Activated B cell treated with CpG ODN at 0.5 μM for 24 hours (primary cell): ENCODE measurements at places on chromosomes 4 and X. TPM values are rescaled to one million over a fixed set of nuclear protein-coding genes. Genes with fewer than 3 reads are reported as not detected.

DNA sequence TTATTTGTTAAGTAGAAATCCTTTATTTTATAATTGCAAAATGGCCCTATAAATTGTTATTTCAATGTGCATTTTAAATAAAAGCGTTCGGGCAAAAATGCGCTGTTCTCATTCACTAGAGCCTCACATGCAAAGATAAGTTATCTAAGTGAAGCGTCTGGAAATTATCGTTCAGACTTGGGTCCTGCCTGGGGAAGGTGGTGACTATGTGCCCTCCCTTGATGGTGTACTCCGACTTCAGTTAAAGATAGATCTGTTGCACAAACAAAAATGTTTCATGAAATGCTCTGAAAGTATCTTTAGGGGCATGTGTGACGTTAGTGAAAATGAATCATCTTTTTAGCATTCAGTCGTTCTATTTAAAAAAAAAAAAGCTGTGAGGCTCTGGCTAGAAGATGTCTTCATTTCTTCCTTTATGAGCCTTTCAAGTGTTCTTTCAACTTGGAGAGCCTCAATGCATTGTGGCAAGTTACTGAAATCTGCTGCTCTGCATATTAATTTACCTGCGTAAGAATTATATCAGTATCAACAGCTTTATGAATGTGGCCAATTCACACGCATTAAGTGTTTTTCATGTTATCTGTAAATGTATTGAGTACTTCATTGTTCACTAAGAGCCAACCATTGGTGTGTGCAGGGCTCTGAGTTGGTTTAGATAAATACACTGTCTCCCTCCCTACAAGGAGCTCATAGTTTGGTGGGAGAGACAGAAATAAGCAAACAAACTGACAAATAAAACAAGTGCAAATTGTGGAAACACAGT, 83.0 kb downstream of the AFF1 start:
- peaks cover 86% of the 10 kb centered on the region for H3K4me1 ChIP-seq
- DNase-seq = no peak
- H3K27me3 ChIP-seq = no peaks in the 10 kb centered on the region
- H3K4me3 ChIP-seq = peak overlapping the region; percentile 24

DNA sequence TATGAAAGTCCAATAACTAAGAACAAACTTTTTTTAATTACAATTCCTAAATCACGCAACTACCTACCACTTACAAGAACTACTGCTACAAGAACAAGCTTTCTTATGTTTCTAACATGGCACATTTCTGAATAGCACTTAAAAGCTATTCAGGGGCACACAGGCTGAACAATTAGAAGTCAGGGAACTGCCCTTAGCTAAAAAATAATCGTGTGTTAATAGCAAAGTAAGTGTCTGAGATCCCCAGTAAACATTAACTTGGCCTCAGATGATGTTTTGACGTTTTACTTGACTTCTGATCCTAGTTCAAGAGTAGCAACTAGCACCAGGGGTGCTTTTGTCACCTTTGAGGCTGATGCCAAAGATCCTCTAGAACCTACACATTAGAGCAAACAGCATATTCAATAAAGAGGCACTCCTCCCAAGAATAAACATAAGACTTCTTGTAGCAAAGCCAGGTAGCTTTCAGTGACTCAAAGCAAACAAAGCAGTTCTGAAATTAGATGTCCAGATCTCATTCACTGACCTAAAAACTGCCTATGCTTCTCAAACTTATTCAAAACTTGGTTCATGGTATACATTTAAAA, 16.2 kb downstream of the SPOCK3 start:
- no peaks in the 10 kb centered on the region for H3K27me3 ChIP-seq
- peaks cover 6% of the 10 kb centered on the region for H3K4me1 ChIP-seq
- no peak overlapping the region for H3K4me3 ChIP-seq

DNA sequence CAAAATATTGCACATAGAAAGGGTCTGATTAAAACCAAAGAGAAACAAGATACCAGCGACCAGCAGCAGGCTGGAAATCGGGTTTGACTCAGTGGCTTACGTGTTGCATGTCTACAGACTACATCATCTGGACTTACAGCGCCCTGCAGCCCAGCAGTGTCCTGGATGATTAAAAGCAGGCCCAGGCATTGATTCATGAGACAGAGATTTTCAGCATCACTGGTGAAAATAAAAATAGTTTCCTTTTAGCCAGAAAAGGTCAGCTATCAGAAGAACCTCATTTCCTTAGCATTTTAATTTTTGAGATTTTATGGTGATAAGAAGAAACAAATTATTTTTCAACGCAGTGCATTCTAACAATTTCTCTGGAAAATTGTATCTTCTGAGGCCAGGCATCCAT, 190.6 kb downstream of the PTTG2 start:
- H3K27ac ChIP-seq = no peak overlapping the region
- H3K4me1 ChIP-seq = peaks cover 25% of the 10 kb centered on the region
- DNase-seq = no peak
- H3K4me3 ChIP-seq = no peak overlapping the region

- DNase-seq = no peak
- H3K27me3 ChIP-seq = no peaks in the 10 kb centered on the region
- H3K4me1 ChIP-seq = peaks cover 64% of the 10 kb centered on the region
- H3K4me3 ChIP-seq = no peak overlapping the region
Measured at GRCh38 chrX:75276666-75277065, 2.8 kb downstream of the UPRT start.

DNA sequence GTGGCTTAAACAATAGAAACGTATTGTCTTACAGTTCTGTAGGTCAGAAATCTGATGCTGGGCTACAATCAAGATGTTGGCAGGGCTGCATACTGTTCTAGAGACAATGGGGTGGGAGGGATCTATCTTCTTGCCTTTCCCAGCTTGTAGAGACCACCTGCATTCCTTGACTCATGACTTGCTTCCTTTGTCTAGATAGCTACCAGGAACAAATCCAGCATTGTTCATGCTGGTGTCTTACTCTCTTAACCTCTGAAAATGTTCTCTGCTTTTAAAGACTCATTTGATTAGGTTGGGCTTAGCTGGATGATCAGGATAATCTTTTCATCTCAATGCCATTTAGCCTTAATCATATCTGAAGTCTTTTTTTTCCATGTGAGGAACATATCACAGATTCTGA, 169.0 kb downstream of the ZNF330 start:
- H3K36me3 ChIP-seq = no peaks in the 10 kb centered on the region
- no peak for DNase-seq
- no peaks in the 10 kb centered on the region for H3K27me3 ChIP-seq
- no peak overlapping the region for H3K4me3 ChIP-seq
- no peak overlapping the region for H3K27ac ChIP-seq

DNA sequence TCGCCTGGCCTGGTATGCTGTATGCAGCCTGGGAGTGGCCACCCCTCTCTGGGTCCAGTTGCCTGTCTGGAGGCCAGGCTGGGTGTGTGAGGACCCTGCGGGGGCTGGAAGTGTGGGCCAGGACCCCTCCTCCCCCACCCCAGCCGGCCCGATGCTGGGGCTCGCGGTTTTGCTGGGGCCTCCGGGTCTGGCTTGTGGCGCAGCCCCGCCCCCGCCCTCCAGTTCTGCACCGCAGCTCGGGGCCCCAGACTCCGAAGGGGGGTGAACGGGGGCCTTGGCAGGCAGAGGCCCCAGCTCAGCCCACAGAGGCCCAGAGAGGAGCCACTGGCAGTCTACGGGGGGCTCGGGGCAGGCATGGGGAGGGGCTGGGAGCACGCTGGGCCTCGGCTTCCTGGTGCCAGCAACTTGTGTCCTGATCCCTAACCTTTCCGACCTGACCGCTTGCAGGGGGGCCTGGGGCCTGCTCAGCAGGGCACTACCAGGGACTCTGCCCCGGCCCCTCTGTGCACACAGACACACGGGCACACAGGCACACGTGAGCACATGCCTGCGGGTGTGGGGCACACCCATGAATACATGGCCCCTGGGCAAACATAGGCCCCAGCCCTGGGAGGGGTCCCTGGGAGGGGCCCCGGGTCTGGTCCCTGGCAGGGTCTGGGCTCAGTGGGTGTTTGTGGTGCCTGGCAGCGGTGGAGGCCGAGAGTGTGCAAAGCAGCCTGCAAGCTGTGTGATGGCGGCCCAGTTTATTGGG, 21.4 kb upstream of the FGFR3 start:
- no peak overlapping the region for H3K4me3 ChIP-seq
- H3K27me3 ChIP-seq = peaks cover 2% of the 10 kb centered on the region
- H3K36me3 ChIP-seq = no peaks in the 10 kb centered on the region
- peaks cover 12% of the 10 kb centered on the region for H3K4me1 ChIP-seq

DNA sequence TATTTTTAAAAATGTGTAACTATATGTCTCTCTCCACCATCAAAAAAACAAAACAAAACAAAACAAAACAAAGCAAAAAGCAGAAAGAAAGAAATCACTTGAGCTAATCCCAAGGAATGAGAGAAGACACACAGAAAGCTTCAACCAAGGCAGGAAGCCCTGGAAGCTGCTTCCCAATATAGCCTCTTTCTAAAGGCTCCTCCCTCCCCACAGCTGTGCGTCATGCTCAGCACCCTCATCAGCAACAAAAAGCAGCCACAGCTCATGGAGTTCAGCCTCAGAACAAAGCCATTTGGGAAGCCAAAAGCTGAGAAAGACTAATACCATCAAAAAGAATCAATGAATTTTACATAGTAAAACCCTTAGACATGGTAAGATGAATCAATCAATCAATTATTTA, 501.6 kb upstream of the SMIM31 start:
- no peaks in the 10 kb centered on the region for H3K27me3 ChIP-seq
- no peak overlapping the region for H3K4me3 ChIP-seq
- H3K4me1 ChIP-seq = no peaks in the 10 kb centered on the region
- no peak for DNase-seq
- H3K36me3 ChIP-seq = no peaks in the 10 kb centered on the region

- H3K36me3 ChIP-seq = peaks cover 6% of the 10 kb centered on the region
- no peaks in the 10 kb centered on the region for H3K27me3 ChIP-seq
- no peak overlapping the region for H3K4me3 ChIP-seq
- H3K4me1 ChIP-seq = peaks cover 7% of the 10 kb centered on the region
Measured at GRCh38 chrX:132452911-132453550, 35.8 kb downstream of the MBNL3 start.

DNA sequence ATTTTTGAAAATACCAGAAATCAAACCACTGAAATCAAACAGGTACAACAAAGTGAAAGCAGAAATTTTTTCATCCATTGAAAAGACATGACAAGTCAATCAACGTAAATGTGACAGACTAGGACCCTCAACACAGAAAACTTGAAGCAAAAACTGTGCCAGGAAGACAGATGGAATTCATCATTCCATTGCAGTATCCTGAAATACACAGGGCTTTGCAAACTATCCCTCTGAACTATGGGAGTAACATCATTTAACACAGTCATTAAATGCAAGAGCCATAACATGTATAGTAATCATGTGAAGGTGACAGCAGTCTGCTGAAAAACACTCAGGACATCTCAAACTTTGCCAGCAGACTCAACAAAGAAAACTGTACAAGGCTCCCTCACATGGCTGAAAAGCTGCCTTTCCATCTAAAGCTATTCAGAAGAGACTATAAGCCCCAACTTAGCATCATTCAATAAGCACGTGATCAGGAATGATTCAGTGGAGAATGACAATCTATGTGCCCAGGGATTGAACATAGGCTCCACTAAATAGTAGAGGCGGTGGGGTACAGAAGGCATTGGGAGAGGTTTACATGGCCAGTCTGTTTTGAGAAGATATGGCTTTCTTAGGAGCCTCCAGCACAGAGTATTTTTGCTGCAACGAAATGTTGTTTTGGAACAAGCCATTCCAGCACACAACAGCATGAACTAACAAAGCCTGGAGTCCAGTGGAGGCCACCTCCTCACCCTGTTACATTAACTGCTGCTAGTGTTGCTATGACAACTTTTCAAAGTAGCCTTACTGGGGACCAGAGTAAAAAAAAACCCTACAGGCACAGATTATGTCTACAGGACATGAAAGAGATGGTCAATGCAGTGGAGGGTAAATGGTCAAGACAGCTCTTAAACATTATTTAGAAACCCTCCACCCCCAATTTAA, 274.5 kb upstream of the NOCT start:
- H3K4me1 ChIP-seq = no peaks in the 10 kb centered on the region
- H3K27me3 ChIP-seq = no peaks in the 10 kb centered on the region
- H3K27ac ChIP-seq = no peak overlapping the region

- no peak overlapping the region for H3K27ac ChIP-seq
- DNase-seq = no peak
- H3K36me3 ChIP-seq = no peaks in the 10 kb centered on the region
- no peaks in the 10 kb centered on the region for H3K27me3 ChIP-seq
- H3K4me3 ChIP-seq = no peak overlapping the region
Measured at GRCh38 chr4:62952366-62952765, 1456.9 kb downstream of the TECRL start.

- H3K4me1 ChIP-seq = no peaks in the 10 kb centered on the region
- DNase-seq = no peak
- no peaks in the 10 kb centered on the region for H3K36me3 ChIP-seq
- H3K27me3 ChIP-seq = no peaks in the 10 kb centered on the region
- H3K4me3 ChIP-seq = no peak overlapping the region
Measured at GRCh38 chr4:66577922-66578321, 907.6 kb upstream of the EPHA5 start.

DNA sequence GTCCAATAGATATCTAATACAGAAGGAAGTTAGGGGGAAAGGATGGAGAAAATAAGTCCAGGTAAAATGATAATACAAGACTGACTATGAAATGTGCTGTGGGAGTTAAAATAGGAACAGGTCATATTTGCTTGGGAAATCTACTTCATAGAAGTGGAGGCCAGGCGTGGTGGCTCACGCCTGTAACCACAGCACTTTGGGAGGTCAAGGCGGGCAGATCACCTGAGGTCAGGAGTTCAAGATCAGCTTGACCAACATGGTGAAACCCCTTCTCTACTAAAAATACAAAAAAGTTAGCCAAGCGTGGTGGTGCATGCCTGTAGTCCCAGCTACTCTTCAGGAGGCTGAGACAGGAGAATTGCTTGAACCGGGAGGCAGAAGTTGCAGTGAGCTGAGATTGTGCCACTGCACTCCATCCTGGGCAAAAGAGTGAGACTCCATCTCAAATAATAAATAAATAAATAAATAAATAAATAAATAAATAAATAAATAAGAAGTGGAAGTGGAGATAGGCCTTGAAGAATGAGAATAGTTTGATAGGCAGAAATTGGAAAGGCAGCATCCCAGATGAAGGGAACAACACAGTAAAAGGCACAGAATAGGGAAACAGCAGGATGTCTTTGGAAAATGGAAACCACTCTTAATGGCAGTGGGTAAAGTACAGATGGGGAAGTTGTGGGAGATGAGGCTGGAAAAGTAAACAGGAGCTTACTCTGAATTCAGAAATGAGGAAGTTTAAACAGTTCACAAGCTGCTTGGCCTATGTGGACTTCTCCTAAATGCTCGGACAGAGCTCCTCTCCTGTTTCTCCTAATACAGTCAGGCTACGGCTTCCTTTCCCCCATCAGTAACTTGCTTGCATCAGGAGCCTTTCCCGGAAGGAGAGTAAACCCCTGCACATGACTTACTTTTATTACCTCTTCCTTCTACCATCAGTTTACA, 15.1 kb upstream of the GK start:
- DNase-seq = no peak
- H3K4me3 ChIP-seq = no peak overlapping the region
- peak overlapping the region; percentile 24 for H3K27ac ChIP-seq
- H3K27me3 ChIP-seq = no peaks in the 10 kb centered on the region

HERC5 gene
- total RNA-seq = 4.2 and 4.8 TPM in 2 replicates

P2RY8 gene
- total RNA-seq = 315 and 332 TPM in 2 replicates

RS1 gene
- total RNA-seq = not detected in 2 replicates

SERTM2 gene
- total RNA-seq = not detected in 2 replicates
